ENCODE measurements at places on chromosomes 2 and 18. TPM values are rescaled to one million over a fixed set of nuclear protein-coding genes. Genes with fewer than 3 reads are reported as not detected.

Gene ASB18
- not detected for total RNA-seq

Gene ZC3H6
- total RNA-seq, result 24.8 TPM

Gene UBXN2A
- total RNA-seq, result 32.9 TPM

Gene MYL1
- total RNA-seq, result not detected

Gene PPP1CB
- 228 TPM for total RNA-seq

Gene LRP2
- 0.49 TPM for total RNA-seq

Gene HAAO
- 1.5 TPM for total RNA-seq

Gene PER2
- 5.9 TPM for total RNA-seq

Gene RNU2-63P
- total RNA-seq, result not detected

Gene MAT2A
- 66.4 TPM for total RNA-seq

Gene SKOR2
- not detected for total RNA-seq

Gene RNF144A
- total RNA-seq, result 36.9 TPM

Gene SPHKAP
- 37.4 TPM for total RNA-seq

Gene PARD6G
- 7.1 TPM for total RNA-seq

Gene ANKRD29
- 2.0 TPM for total RNA-seq

Gene IL1A
- not detected for total RNA-seq

Gene CNGA3
- 2.5 TPM for total RNA-seq
